IMR-90 (cell line): ENCODE measurements at places on chromosomes 7 and 10. TPM values are rescaled to one million over a fixed set of nuclear protein-coding genes. Genes with fewer than 3 reads are reported as not detected.

GRCh38 chr10:97150013-97150595, 35.7 kb downstream of the SLIT1 start:
- no peak for DNase-seq

DNA sequence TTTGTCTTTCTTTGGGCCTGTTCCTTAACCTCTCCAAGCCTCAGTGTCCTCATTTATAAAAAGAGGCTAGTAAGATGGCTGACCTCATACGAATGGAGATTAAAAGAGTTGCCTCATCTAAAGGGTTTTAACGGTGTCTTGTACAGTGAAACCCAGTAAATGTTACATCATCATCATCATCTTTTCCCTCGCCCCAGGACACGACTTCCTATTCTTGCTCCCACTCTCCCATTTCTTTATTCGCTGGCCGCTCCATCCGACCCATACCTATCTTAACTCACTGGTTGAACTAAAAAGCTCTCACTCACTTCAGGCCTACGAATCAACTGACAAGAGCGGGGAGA, 554 bp downstream of the FRA10AC1 start:
- peak; percentile 55 for DNase-seq

DNA sequence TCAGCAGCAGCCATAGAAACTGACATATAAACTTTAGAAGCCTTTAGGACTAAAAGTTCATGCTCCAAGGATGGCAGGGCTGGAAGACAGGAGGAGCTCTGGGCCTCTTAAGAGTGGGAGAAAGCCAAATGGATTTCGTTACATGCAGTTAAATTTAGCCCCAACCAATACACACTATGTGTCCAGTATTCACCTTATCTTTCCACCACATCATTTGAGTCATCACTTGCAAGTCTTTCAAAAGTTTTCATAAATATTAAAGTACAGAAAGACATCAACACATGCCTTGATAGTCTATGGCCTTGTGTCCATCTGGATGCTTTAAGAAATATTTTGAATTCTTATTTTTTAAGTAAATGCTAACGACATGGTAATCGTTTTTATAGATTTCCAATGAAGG, 392.4 kb upstream of the LRRN3 start:
- peak; percentile 28 for DNase-seq

DNA sequence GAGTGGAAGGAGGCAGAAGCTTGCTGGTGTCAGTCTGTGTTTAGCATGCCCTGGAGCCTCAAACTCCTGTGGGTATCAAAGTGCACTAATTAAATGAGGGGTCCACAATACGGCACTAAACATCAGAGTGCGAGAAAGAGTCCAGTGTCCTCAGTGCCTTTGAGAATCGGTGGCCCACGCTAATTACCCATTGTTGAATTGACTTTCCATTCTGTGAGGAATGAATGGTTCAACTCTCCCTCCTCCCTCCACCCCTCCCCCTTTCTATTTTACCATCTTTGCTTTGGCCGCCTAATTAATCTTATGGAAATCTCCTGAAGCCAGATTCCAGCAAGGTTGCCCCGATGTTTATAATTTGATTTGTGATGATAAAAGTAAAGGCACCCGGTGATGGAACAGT, 217.8 kb downstream of the TFEC start:
- no peak for DNase-seq

GRCh38 chr7:132055336-132056120, 499.1 kb upstream of the PODXL start:
- DNase-seq, result no peak

DNA sequence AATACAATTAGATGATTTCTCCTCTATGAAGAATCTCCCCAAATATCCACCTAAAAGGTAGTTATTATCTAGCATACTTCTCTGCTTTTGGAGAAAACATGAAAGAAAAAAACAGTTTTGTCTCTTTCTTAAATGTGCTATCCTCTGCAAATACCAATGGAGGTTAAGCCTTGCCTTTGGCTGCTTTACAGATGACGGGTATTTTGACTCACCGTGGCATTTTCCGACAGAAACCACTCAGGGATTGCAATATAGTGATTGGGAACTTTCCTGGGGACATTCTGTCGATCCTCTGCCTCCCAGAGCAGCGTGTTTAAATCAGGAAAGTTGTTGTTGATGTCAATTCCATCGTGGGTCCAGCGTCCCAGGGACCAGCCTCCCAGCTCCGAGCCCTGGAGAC, 100.6 kb downstream of the GPR26 start:
- no peak for DNase-seq

GRCh38 chr10:103215601-103216000, 22.5 kb upstream of the NT5C2 start:
- no peak for DNase-seq

Gene OSBPL3
- 29.9 and 30.0 TPM in 2 replicates for total RNA-seq

Gene TCTN3
- 20.6 and 26.9 TPM in 2 replicates for total RNA-seq
